ENCODE measurements at places on chromosomes 4 and X.

DNA sequence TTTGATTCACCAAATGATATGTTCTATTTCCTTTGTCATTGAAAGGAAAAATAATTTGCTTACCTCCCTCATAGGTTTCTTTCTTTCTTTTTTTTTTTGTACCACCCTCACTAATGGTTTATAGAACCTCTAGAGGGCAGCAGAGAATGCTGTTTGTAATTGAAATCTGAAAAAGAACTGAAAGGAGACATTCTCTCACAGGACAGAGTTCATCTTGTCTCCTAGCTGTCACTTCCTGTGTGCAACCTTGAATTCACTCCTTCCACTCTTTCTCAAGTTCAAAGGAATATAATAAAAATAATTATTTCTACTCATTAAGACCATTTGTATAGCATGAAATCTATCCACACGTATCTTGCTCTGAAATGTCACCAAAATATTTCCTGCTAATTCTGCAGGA is 51.0 kb downstream of the GUCY1B1 start:
- DNase-seq = no peak

- no peak for DNase-seq
Observed at GRCh38 chrX:133569217-133569616, 153.9 kb upstream of the GPC4 start.

DNA sequence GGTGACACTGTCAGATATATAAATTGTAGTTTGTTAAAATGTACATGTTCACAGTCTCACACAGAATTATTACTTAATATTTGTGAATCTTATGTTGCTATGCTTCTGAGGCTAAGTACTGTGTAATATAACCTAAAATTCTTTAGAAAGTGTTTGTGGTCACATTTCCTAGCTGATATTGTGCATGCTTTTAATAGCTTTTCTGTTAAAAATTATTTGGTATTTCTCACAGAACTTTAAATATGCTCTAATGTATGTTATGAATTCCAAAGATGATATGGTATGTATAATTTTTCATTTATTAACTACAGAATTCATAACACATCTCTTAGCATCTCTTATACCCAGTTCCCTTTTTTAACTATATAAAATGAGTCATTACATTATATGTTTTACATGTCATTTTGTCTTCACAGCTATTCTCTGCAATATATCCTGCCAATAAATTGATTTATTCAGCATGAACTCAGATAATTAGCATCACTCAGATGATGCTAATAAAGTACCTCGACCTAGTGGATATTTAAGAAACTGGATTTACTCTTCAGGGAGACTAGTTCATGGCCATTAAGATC is 9.3 kb downstream of the PTPN13 start:
- DNase-seq = no peak

DNA sequence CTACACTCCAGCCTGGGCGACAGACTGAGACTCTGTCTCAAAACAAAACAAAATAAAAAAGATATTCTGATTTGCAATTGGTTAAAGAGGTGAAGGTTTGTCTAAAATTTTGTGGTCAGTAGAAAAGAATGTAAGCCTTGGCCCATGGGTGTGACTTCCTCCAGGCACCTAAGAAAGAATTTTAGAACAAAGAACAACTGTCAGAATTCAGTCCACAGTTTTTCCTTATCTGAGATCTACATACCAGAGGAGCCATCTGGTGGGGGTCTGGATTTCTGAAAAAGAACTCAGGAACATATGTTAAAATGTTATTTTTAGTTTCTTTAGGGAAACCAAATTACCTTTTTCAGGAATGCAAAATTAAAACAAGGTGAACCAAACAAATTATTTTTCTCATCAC is 434.1 kb downstream of the ANKRD50 start:
- DNase-seq = no peak

DNA sequence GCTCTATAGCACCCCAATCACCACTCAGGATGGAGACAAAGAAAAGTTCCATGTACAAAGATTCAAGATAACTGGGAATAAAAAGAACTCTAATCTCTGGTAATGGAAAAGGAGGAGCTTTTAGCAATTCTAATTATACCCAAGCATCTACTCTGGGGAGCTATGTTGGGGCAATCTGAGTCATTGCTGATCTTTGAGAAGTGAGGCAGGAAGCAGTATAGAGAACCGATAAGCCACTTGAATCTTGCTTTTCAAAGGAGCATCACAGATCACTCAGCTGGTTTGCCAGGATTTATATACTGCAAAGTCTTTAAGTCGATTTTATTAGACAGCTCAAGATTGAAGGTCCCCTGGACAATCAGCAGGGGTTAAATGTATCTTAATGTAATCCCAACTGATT is 220.0 kb downstream of the ENOX2 start:
- DNase-seq = no peak

DNA sequence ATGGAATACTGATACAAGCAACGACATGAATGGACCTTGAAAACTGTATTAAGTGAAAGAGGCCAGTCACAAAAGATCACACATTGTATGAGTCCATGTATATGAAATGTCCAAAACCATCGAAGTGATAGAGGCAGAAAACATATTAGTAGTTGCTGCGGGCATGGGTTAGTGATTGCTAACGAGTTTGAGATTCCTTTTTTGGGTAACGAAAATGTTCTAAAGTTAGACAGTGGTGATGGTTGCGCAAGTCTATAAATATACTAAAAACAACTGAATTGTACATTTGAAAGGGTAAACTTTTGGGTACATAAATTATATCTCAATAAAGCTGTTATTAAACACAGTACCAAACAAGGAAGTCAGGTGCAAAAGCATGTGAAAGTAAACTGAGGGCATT is 234.5 kb downstream of the FBXW7 start:
- no peak for DNase-seq

GRCh38 chr4:135184715-135185114 is 983.1 kb upstream of the PABPC4L start:
- DNase-seq = no peak

DNA sequence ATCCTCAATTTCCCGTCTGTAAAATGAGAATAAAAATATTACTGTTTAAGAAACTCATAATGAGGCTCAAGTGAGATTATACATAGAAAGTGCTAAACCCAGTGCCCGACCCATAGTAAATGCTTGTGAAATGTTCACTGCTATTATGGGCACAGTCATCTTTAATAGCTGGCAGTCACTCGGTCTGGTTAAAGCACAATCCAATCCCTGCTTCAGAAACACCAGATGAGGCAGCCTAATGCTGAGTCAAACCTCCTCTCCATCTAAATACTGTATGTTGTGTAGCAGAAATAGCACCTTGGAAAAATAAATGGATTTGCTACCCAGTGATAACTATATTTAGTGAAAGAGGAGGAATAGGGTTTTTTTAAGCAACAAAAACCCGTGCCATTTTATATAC is 14.5 kb downstream of the EVC2 start:
- no peak for DNase-seq

GRCh38 chr4:77629885-77630284 is 24.3 kb downstream of the CXCL13 start:
- no peak for DNase-seq

DNA sequence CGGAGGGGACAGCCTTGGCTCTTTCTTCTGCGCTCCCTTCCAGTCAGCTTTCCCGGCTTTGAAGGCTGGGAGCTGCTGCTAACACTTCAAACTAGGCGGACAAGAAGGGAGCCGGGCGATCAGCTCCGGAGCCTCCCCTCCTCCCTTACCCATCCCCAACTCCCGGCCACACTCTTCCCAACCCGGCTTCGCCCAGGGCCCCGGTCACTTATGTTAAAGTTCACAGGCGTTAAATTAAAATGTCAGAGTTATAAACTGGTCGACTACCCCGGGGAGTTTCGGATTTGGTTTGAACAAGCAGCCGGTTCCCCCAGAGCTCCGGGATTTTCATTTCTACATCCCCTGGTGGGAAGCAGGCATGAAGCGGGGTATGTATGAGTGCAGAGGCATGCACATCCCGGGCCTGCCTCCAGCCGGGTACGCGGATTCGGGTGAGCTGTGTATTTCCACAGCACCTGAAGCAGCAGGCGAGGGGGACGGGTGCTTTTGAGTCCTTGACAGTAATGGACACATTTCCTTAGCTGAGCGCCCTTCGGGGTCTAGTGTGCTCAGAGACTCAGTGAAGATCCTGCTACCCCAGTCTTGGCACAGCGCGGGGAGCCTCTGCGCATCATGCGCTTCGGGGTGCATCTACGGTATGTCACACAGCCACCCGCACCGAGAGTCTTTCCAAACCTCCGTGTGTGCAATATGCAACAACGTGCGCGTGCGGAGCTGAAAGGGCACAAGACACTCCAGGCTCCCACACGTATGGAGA is 880 bp downstream of the UNC5C start:
- DNase-seq = no peak

DNA sequence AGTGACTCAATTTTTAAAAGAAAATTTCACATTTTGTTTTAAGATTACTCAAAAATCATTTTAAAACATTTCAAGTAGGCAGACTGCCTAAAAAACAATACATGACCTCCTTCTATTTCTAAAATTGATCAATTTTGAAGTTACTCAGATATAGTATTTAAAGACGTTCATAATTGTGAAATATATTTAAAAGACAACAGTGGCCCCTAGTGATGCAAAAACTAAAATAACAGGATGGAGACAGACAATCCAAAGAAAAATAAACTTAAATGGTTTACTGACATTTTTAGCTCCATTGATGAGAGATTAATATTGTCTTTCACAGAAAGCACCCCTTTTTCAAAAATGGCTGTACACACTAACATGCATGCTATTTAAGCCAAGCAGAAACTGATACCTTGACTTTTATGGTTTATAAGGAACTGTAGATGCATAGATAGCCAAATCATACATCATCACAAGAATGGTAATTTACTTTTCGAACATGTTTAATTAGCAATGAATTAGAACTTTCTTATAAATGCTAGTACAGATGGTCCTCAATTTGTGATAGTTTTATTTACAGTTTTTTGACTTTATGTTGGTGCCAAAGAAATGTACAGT is 69.8 kb upstream of the FAT4 start:
- no peak for DNase-seq

- no peak for DNase-seq
Observed at GRCh38 chr4:127548990-127549925, 83.5 kb upstream of the INTU start.

- DNase-seq = no peak
Observed at GRCh38 chr4:179291657-179292056, 1849.4 kb upstream of the AGA start.

- no peak for DNase-seq
Observed at GRCh38 chr4:39083164-39083563, 21.1 kb downstream of the KLHL5 start.

- DNase-seq = no peak
Observed at GRCh38 chr4:128608006-128608405, 201.5 kb upstream of the JADE1 start.

GRCh38 chr4:63620271-63620670 is 789.0 kb downstream of the TECRL start:
- no peak for DNase-seq

DNA sequence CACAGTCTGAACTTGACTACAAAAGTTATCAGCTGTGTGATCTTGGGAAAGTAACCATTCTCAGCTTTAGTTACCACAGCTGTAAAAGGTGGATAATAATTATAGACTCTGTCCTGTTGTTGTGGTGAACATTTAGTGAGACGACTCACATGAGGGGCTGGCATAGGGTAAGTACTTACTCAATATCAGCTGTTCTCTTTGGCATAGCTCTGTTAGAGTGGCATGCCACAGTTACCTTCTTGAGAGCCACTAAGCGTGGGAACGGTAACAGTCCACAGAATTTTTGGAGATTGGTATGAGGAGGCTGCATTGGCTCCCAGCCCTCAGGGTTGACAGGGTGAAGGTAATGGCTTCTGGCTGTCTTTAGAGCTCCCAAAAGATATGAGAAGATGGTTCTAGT is 13.2 kb upstream of the HAND2 start:
- no peak for DNase-seq

- DNase-seq = no peak
Observed at GRCh38 chr4:158442736-158443135, 78.9 kb upstream of the RXFP1 start.

DNA sequence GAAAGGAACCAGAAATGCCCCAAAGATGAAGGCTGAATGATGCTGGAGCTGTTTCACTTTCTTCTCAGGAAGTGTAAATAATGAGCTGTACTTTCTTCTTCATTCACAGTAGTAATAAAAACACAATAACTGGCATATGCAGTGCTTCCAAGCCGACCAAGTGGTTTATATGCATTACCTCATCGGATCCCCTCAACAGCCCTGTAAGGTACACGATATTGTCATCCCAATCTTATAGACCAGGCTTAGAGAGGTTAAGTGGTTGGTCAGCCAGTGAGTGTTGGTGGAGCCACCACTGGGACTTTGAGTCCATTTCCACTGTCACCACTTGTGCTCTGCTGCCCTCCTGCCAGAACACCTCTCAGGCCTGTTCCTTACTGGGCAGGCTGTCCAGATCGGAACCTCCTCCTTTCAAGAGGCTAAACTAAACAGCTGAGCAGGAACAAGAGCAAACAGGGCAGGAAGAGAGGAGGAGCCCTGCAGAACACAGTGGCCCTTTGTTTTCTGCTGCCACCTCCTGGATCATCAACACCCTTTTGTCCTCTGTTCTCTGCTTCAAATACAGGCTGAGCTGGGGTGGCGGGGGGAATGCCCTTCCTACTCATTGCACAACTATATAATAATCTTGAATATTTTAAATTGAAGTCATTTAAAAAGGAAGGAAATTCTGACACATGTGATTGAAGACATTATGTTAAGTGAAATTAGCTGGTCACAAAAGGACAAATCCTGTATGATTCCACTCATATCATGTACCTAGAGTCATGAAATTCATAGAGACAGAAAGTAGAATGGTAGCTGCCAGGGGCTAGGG is 112.5 kb upstream of the ATP6AP2 start:
- DNase-seq = no peak

DNA sequence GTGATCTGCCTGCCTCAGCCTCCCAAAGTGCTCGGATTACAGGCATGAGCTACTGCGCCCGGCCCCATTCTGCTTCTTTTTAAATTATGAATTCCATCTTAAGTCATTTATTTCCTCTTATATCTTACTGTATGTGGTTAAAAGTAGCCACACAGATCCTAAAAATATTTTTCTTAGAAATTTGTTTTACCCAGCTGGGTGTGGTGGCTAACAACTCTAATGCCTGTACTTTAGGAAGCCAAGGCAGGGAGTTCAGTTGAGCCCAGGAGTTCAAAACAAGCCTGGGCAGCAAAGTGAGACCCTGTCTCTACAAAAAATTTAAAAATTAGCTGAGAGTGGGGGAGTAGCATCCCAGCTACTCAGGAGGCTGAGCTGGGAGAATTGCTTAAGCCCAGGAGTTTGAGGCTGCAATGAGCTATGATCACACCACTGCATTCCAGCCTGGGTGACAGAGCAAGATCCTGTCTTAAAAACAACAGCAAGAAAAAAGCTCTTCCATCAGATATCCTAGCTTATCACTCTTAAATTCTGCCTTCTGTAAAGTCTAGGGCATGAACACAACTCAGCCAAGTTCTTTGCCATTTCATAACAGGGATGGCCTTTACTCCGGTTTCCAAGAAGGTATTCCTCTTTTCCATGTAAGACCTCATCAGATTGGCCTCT is 15.1 kb upstream of the AFF1 start:
- no peak for DNase-seq

- DNase-seq = no peak
Observed at GRCh38 chrX:97547877-97548578, 664.3 kb downstream of the RPA4 start.

GRCh38 chrX:110806145-110806544 is 10.5 kb upstream of the CHRDL1 start:
- no peak for DNase-seq
